Adipocyte (in vitro differentiated cells): ENCODE measurements at places on chromosomes 2 and 18.

DNA sequence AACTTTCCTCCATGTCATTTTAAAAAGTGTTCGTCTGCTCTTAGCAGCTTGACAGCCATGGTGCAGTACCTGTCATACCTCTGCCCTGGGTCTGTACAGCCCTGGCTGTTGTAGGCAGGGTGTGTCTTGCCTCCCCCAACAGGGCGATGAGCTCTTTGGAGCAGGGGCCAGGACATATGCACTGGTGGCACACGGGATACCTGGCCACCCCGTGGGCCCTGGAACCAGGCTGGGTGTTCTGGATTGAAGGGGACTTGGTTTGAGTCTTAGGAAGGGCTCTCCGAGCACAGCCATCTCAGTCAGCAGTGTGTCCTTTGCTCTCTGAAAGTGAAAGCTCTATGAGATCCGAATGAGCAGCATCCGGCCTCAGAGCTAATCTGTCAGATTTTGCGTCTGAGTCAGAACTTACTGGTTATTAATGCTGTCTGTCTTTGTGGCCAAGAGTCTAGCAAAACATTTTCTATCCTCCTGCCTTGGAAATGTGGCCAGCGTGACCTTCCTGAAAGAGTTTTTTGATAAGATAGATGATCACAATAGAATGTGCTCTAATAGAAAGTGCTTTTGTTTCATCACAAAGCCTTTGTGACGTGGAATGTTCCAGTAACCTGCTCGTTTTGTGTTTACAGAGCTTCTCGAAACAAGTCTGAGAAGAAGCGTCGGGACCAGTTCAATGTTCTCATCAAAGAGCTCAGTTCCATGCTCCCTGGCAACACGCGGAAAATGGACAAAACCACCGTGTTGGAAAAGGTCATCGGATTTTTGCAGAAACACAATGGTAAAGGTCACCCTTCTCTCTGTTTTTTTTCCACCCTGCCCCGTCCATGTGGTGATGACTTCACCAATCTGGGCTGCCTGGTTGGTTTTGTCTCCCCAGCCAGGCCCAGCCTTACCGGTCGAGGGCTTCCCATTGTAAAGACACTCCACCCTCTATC, 77.3 kb upstream of the RPL31 start:
- DNase-seq: peak; percentile 59

- DNase-seq: no peak
Observed at GRCh38 chr2:61450144-61450543, 20.7 kb downstream of the USP34 start.

DNA sequence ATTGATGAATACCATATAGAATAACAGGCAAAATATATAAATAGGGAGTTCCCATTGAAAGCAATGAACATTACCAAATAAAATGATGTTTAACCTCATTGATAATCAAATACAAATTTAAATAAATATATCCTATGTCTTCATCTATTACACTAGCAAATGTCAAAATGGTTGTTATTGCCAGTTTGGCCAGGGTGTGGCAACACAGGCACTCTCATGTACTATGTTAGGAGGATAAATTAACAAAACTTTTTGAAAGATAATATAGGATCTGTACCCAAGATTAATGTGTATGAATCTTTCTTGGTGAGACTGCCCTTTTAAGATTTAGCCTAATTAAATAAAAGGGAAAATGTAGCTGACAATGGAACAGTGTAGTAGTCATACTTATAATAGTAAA, 659.3 kb downstream of the ERBB4 start:
- peak; percentile 64 for DNase-seq

DNA sequence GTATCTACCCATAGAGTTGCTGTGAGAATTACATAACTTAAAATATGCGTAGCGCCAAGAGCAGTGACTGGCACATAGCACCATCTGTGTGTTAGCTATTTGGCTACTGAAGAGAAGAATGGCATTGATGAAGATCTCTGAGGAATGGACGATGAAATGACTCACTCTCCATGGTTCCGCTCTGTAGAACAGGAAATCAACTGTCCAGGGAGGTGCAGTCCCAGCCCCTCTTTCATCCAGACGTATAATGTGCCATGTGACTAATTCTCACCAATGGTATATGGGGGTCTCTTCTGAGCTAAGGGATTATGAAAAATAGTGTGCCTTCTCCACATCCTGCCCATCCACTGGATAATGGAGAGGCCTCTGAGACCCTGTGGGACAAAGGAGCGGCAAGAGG, 254.8 kb downstream of the CYP26B1 start:
- DNase-seq: no peak

DNA sequence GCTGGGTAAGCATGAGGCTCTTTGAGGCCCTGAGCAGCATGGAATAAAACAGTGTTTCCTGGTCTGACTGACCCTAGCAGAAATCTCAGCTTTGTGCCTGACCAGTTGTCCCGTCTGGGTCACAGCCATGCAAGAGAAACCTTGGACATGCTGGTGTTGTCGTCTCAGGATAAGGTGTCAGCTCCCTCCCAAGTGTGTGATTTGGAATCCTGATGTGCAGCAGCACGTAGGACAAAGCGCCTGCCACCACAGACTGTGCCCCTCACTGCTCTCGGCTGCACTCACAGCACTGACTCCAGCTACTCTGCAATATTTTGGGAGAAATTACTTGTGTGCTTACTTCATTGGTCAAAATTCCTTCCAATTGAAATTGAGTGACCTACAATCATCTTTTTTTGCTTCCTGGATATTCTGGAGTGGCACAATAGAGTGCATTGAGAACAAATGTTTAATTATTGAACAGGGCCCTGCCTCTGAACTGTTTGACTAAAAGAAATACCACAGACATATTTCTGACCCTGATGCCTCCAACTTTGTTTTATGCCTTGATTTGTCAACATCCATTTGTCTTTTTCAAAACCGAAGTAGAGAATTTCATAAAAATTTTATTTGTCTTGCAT, 352.4 kb downstream of the SOCS6 start:
- DNase-seq: no peak
